ENCODE measurements at places on chromosomes 11 and 22. TPM values are rescaled to one million over a fixed set of nuclear protein-coding genes. Genes with fewer than 3 reads are reported as not detected.

DNA sequence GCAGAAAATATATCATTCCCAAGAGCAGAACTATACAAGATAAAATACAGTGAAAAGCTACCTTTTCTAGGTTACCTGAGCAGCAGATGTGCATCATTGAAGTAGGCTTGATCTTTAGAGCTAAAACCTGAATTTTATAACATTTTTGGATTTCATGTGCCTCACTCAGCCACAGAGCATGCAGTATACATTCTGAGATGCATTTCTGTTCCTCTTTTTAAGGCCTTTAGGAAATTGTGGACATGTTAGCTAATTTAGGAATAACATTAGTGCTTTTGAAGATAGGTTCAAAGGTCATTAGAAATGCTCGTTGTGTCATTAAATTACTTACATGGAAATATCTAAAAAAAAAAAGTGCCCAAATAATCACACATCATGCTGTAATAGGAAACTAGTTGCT lies 230.6 kb upstream of the PDGFD start:
- DNase-seq, result no peak

- DNase-seq, result no peak
Measured at GRCh38 chr11:63244862-63245261, 1.5 kb upstream of the SLC22A25 start.

- no peak for DNase-seq
Measured at GRCh38 chr22:40178417-40179409, 988 bp downstream of the TNRC6B start.

GRCh38 chr11:1073851-1074243 lies 827 bp upstream of the MUC2 start:
- no peak for DNase-seq

DNA sequence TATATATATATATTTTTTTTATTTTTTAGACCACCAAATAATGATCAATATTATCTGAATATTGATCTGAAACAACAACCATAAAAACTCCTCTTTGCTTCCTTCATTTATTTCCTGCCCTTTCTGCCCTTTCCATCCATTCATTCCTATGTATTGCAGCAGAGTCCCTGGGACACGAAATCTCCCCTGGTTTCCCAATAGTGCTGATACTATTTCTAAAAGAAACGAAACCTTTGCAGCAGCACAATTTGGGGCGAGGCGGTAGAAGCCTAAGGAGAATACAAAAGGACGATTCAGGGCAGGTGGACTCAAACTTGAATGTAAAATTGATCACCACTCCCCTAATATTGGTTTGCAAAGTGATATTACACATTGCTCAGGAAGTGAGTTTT lies 16.9 kb upstream of the AMOTL1 start:
- no peak for DNase-seq

DNA sequence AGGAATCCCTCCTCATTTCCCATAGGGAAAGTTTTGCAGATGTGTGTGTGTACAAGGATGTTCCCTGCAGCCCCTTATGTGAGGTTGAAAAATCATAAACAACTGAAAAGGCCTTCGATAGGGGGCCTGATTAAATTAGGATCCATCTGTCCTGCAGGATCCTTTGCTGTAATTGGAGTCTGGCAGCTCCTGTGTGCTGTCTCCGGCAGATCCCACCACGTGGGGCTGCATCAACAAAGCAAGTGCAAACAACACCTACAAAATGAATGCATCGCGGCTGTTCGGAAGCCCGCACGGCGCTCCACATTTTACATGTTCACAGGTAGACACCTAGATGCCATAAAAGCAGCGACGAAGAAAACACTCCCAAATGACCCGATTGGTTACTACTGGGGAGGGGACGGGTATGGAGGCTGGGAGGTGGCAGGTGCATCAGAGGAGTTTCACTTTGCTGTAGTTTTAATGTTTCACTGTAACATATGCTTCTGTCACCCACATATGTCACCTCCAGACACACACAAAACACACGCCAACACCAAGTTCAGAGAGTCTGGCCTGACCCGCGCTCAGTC lies 52.2 kb downstream of the NFAM1 start:
- DNase-seq, result no peak

DNA sequence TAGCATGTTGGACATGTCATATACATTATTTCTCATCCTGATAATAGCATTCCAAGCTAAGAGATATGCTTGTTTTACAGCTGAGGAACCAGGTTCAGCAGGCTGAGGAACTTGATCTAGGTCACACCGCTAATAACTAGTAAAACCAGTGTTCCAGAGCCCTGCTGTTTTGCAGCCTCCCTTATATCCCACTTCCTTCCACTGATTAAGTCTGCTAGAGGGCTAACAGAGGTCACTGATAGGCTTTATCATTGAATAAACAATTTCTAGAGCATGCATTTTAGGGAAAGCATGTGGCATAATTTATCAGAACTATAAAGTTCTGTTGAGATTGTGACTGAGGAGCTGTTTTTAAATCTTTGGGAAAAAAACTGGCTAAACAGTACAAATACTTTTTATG lies 54.0 kb downstream of the UVRAG start:
- no peak for DNase-seq

GRCh38 chr11:43366677-43367076 lies 8.0 kb downstream of the TTC17 start:
- DNase-seq, result no peak

DNA sequence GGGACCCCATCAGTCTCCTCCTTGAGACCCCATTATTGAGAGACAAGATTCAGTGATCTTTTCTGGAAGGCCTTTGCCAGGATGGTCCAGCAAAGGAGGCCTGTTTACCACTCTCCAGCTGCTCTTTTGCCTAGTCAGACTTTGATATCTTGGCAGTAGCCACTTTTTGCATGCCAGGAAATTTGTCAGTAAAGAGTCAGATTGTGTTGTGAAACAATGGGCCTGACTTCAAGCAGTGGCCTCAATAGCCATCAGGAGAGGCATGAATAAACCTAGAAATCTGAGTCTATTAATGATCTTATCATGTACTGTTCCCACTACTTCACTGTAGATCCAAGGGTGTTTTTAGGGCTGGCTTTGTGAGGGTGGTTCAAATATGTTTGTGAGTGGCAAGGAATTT lies 479.4 kb downstream of the JRKL start:
- no peak for DNase-seq

RCOR2 gene
- 0.21 TPM for total RNA-seq

GRCh38 chr11:76806131-76806530 lies 23.0 kb downstream of the TSKU start:
- no peak for DNase-seq

SLC6A5 gene
- not detected for total RNA-seq

- DNase-seq, result no peak
Measured at GRCh38 chr11:125978778-125979407, 33.0 kb downstream of the VSIG10L2 start.

TMPRSS4 gene
- total RNA-seq, result not detected

GRCh38 chr11:32316858-32317642 lies 118.3 kb downstream of the WT1 start:
- DNase-seq, result no peak
